ENCODE measurements at places on chromosomes 16 and 17.

GRCh38 chr17:43702637-43703036 is 40.9 kb upstream of the MEOX1 start:
- DNase-seq: no peak

DNA sequence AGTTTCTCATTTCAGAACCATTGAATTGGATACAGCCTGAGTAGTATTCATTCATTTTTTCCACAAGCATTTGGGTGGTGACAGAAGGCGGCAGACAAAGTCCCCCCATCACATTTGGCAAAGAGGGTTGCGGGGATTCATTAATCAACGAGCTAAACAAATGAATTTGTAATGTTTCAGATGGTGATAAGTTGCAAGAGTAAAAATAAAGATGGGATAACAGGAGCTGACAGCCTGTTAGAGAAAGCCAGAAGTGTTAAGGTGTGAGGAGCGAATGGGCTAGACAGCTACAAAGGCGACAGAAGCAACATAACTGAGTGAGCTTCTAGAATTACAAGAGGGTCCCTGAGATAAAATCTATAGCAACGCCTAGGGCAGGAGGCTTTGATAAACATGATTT is 342.8 kb upstream of the HSBP1 start:
- DNase-seq: no peak

DNA sequence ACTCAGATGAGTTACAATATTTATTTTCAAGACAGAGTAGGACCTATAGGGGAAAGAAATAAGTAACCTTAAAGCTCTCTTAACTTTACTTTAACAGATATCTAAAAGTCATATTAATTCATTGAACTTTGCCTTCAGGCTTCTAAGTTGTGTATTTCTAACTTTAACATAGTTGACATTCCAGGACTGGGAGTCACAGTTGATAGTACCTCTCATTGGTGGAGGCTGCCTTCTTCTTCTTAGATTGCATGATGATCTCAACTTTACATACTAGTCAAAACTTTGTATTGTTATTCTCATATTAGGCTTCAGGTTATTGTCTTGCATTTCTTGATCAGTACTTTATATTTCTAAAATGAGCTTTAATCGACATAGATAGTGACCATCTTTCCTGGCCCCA is 350.1 kb upstream of the KIF2B start:
- DNase-seq: no peak

GRCh38 chr17:73906896-73907870 is 262.9 kb upstream of the SDK2 start:
- DNase-seq: no peak

- DNase-seq: no peak
Observed at GRCh38 chr17:43791589-43791988, 11.4 kb downstream of the CFAP97D1 start.

- DNase-seq: no peak
Observed at GRCh38 chr17:80106176-80106575, 4.8 kb downstream of the GAA start.

GRCh38 chr17:20273741-20274500 is 193.4 kb downstream of the LGALS9B start:
- DNase-seq: no peak

Data from AG09319 (cell line).